Sigmoid colon (tissue), 7 donors: ENCODE measurements at places on chromosomes 11 and 22.

DNA sequence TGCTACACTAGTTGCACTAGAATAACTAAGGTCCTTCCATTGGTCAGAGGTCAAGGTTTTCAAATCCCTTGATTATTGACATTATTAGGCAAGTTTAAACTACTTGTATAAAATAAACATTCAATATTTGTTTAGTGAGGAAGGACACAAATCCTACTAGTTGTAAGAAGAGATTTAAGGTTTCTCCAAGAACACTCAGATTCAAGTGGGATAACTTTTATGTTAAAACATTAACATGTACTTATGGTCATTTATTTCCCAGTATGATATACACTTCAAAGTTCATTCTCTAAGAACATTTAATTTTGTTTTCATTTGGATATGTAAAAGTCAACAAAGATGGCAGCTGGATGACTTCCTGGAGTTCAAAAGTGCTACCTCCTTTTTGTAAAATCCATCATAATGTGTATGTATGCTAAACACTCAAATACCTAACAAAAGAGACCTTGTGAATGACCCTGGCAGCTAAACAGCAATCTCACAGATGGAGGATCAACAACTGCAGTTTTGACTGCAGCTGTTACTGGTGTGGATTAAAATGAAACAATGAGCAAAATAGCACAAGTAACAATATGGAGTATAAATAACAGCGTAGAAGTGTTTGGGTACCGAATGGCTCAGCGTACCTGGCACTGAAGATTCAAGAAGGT, 1.5 kb downstream of the CCDC90B start:
- DNase-seq: no peak
- peak overlapping the region; percentile 95 for H3K27ac ChIP-seq
- H3K4me1 ChIP-seq: peaks cover 39% of the 10 kb centered on the region
- H3K4me3 ChIP-seq: peak overlapping the region; percentile 76
- H3K36me3 ChIP-seq: no peaks in the 10 kb centered on the region

DNA sequence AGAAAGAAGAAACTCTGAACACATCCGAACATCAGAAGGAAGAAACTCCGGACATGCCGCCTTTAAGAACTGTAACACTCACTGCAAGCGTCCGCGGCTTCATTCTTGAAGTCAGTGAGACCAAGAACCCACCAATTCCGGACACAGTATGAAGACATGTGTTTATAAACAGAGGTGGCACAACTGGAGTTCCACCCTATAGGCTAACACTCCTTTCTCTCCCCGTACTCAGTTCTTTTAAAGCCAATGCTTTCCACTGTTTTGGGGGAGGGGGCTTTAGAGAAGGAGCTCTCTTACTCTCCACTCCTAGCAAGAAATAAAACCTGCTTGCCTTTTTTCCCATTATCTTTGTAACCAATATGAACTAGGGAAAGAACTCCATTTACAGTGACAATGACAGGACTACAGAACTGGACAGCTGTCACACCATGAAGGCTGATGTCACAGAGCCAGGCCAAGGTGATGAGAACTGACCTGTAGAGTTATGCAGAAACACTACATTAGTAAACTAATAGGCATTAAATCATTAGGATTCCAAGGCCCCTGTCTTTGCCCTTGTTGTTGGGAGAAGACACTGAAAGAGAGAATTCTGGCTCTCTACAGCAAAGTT, 733 bp downstream of the TRIM5 start:
- no peaks in the 10 kb centered on the region for H3K27me3 ChIP-seq
- H3K27ac ChIP-seq: peak overlapping the region; percentile 91
- peaks cover 12% of the 10 kb centered on the region for H3K36me3 ChIP-seq
- peak overlapping the region; percentile 46 for H3K4me3 ChIP-seq

- H3K4me3 ChIP-seq: no peak overlapping the region
- no peak for DNase-seq
- no peaks in the 10 kb centered on the region for H3K36me3 ChIP-seq
- H3K27ac ChIP-seq: no peak overlapping the region
These were observed 203.6 kb upstream of the CHORDC1 start for GRCh38 chr11:90426442-90426841.

DNA sequence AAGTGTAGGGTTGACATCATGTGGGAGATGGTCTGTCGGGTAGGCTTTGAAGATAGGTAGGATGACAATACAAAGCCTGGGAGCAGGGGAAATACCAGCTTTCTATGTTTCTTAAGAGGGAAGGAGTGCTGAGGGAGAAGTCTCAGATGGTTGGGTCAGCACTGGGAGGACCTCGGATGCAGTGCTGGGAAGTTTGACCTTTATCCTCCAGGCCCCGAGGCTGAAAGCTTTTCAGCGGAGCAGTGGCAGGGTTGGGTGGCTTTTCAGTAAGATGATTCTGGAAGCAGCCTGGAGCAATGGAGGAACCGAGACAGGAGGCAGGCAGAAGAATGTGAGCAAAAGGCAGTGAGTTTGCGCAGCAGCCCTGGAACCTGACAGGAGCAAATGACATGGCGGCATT, 43.5 kb upstream of the MYO18B start:
- DNase-seq: no peak
- no peaks in the 10 kb centered on the region for H3K27me3 ChIP-seq
- H3K4me3 ChIP-seq: no peak overlapping the region
- H3K4me1 ChIP-seq: peaks cover 6% of the 10 kb centered on the region
- no peak overlapping the region for H3K27ac ChIP-seq

DNA sequence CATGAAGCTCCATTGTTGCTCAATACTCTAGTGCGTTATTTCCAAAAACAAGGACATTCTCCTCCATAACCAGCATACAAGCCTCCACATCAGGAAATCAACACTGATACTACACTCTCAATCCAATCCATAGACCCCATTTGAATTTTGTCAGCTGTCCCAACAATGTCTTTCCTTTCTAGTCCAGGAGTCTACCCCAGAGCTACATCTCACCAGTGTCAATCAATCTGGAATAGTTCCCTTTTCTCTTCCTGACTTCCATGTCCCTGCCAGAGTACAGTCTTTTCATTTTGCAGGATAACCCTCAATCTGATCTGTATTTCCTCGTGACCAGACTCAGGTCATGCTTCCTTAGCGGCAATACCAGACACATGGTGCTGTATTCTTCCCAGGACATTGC, 43.0 kb downstream of the TCF20 start:
- no peaks in the 10 kb centered on the region for H3K36me3 ChIP-seq
- DNase-seq: no peak
- no peak overlapping the region for H3K4me3 ChIP-seq
- H3K4me1 ChIP-seq: no peaks in the 10 kb centered on the region
- H3K27me3 ChIP-seq: no peaks in the 10 kb centered on the region
- H3K27ac ChIP-seq: no peak overlapping the region

DNA sequence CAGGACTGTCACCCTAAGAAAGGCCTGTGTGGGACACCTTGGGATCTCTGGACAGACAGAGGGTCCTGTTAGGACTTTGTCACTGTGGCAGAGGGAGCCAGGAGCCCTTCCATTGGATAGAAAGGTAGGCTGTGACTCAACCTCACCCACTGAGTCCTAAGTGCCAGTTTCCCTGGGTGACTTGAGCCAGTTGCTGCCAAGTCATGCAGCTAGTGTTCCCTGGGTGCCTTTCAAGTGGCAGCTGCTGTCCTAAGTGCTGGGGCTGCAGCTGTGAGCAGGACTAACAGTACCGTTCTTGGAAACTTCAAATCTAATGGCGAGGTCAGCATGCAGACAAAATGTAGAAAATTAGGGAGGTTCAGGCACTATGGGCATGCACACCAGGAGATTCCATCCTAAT, 393.7 kb downstream of the TMEM135 start:
- H3K27me3 ChIP-seq: no peaks in the 10 kb centered on the region
- peaks cover 5% of the 10 kb centered on the region for H3K4me1 ChIP-seq
- no peak overlapping the region for H3K4me3 ChIP-seq
- DNase-seq: no peak
- H3K27ac ChIP-seq: no peak overlapping the region

DNA sequence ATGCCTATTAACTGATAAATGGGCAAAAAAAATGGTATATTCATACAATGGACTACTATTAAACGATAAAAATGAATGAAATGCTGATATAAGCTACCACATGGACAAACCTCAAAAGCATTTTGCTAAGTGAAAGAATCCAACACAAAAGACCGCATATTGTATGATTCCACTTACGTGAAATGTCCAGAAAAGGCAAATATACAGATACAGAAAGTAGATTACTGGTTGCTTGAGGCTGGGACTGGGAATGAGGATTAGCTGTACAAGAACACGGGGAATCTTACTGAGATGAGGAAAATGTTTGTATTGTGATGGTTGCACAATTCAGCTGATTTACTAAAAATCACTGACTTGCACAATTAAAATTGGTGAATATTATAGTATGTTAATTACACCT, 8.8 kb downstream of the SCUBE2 start:
- no peak overlapping the region for H3K4me3 ChIP-seq
- no peaks in the 10 kb centered on the region for H3K4me1 ChIP-seq
- DNase-seq: no peak
- H3K27me3 ChIP-seq: no peaks in the 10 kb centered on the region

- no peak overlapping the region for H3K27ac ChIP-seq
- no peaks in the 10 kb centered on the region for H3K27me3 ChIP-seq
- no peak for DNase-seq
- H3K4me1 ChIP-seq: no peaks in the 10 kb centered on the region
These were observed 23.7 kb upstream of the NAP1L4 start for GRCh38 chr11:3015796-3016195.

DNA sequence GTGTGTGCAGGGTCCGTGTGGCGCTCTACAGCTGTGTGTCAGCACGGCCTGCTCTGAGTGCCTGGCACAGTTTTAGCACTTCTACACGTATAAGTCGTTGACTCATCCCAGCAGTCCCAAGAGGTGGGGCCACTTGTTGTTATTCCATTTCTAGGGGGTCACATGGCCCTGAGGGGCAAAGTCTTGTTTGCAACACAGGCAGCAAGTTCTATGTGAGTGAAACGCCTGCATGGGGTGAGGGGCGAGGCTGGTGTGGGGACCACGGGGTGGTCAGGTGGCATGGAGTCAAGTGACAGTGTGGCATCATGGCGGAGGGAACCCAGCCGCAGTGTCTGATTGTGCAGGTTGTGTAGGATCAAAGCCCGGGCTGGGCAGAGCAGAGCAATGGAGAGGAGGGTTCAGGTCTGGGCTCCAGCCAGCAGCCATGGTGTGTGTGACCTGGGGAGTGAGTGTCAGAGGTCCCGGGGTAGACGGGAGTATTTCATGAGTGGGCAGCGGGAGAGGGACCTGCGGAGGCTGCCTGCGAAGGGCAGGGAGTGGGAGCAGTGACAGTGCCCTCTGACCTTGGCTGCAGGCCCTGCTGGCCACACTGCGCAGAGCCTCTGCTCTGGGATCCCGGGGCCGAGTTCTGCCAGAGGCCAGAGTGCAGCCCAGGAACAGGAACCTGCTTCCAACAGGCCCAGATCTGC, 27.9 kb downstream of the SHANK3 start:
- H3K4me3 ChIP-seq: no peak overlapping the region
- peak; percentile 57 for DNase-seq
- no peaks in the 10 kb centered on the region for H3K27me3 ChIP-seq

DNA sequence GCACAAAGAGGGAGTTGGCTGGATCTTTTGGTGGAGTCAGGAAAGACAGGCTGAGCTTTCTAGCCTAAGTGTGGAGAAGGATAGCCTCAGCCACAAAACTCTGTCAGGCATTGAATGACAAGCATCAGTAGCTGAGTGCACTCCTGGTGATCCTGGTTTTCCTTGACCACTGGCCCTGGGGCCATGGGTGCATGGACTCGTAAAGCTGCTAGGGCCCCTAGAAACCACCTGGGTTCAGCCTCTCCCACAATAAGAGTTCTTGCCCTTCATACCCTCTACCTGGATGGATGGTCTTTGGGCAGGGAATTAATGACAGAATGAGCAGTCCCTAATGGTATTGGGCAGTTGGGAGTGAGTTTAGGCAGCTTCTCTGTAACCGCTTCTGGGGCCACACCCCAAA, 22.9 kb downstream of the TUB start:
- H3K27me3 ChIP-seq: no peaks in the 10 kb centered on the region
- no peaks in the 10 kb centered on the region for H3K4me1 ChIP-seq
- no peaks in the 10 kb centered on the region for H3K36me3 ChIP-seq
- DNase-seq: no peak
- no peak overlapping the region for H3K27ac ChIP-seq

DNA sequence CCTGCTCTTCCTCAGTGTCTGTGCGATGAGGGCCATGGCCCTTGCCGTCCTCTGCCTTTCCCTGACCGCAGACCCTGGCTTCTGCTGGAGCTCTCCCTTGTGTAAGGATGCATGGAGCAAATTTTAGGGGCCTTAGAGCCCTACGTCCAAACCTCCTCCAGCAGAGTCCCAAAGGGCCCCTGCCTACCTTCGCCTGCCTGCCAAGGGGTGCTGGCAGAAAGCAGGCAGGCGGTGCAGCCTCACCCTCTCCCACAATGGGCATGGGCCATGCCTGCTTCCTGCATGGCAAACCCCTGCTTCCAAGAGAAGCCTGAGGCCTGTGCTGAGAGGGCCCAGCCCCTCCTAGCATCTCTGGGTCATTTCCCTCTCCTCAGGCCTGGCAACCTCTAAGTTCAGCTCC, 71.3 kb upstream of the FGF3 start:
- H3K27ac ChIP-seq: no peak overlapping the region
- peaks cover 41% of the 10 kb centered on the region for H3K27me3 ChIP-seq
- H3K36me3 ChIP-seq: no peaks in the 10 kb centered on the region

GRCh38 chr22:44336962-44337677, 24.4 kb upstream of the SHISAL1 start:
- H3K27me3 ChIP-seq: no peaks in the 10 kb centered on the region
- H3K36me3 ChIP-seq: no peaks in the 10 kb centered on the region
- no peak overlapping the region for H3K4me3 ChIP-seq
- peaks cover 36% of the 10 kb centered on the region for H3K4me1 ChIP-seq
- H3K27ac ChIP-seq: peak overlapping the region; percentile 74

- no peak overlapping the region for H3K27ac ChIP-seq
- no peak overlapping the region for H3K4me3 ChIP-seq
- H3K27me3 ChIP-seq: no peaks in the 10 kb centered on the region
These were observed 12.9 kb downstream of the GAL3ST1 start for GRCh38 chr22:30561402-30562189.

GRCh38 chr11:59754494-59754858, 700 bp upstream of the STX3 start:
- H3K4me1 ChIP-seq: peaks cover 18% of the 10 kb centered on the region
- peak overlapping the region; percentile 89 for H3K27ac ChIP-seq
- H3K4me3 ChIP-seq: peak overlapping the region; percentile 71
- no peaks in the 10 kb centered on the region for H3K36me3 ChIP-seq

- no peak for DNase-seq
- no peaks in the 10 kb centered on the region for H3K36me3 ChIP-seq
- H3K4me1 ChIP-seq: no peaks in the 10 kb centered on the region
- no peak overlapping the region for H3K4me3 ChIP-seq
These were observed 15.3 kb downstream of the MUC2 start for GRCh38 chr11:1089738-1090599.

- H3K36me3 ChIP-seq: no peaks in the 10 kb centered on the region
- H3K27ac ChIP-seq: no peak overlapping the region
- DNase-seq: no peak
These were observed 2.4 kb upstream of the RBM14 start for GRCh38 chr11:66614073-66614472.

DNA sequence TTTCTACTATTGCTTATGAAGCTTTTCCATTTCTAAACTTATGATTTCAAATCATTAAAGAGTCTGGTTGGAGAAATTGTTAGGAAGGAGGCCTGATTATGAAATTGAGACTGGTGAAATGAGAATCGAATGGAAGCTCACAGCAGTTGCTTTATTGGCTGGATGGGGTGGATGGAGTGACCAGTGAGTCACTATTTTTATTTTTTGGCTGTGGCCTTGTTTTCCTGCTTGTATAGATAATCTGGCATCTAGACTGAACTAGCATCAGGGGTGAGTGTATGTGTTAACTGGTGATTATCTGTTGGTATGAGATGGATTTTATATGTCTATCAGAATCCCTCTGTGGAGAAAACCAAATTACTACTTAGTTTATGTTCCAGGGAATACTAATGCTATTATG, 36.2 kb downstream of the UVRAG start:
- H3K27me3 ChIP-seq: no peaks in the 10 kb centered on the region
- peaks cover 14% of the 10 kb centered on the region for H3K36me3 ChIP-seq
- no peak for DNase-seq
- peak overlapping the region; percentile 28 for H3K27ac ChIP-seq
- H3K4me3 ChIP-seq: no peak overlapping the region
